AG10803 (cell line): ENCODE measurements at places on chromosomes 16 and 17.

GRCh38 chr16:1579214-1579613 lies 32.7 kb downstream of the IFT140 start:
- DNase-seq = no peak

DNA sequence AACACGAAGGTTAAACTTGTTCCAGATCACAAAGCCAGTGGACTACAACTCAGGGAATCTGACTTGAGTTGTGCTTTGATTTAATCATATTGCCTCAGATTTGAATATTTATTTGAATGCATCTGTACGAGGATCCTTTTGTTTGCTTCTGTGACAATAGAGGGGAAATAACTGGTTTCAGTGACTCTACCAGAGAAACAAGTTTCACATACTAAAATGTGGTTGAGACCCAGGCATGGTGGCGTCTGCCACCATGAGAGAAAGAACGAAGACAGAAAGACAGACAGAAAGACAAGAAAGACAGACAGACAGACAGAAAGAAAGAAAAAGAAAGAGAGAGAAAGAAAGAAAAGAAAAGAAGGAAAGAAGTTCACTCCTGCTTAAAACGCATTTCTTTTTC lies 24.0 kb downstream of the YWHAE start:
- no peak for DNase-seq

GRCh38 chr16:50778284-50779163 lies 36.6 kb downstream of the CYLD start:
- DNase-seq = no peak

- no peak for DNase-seq
Measured at GRCh38 chr17:37744633-37744927, 279 bp downstream of the HNF1B start.

DNA sequence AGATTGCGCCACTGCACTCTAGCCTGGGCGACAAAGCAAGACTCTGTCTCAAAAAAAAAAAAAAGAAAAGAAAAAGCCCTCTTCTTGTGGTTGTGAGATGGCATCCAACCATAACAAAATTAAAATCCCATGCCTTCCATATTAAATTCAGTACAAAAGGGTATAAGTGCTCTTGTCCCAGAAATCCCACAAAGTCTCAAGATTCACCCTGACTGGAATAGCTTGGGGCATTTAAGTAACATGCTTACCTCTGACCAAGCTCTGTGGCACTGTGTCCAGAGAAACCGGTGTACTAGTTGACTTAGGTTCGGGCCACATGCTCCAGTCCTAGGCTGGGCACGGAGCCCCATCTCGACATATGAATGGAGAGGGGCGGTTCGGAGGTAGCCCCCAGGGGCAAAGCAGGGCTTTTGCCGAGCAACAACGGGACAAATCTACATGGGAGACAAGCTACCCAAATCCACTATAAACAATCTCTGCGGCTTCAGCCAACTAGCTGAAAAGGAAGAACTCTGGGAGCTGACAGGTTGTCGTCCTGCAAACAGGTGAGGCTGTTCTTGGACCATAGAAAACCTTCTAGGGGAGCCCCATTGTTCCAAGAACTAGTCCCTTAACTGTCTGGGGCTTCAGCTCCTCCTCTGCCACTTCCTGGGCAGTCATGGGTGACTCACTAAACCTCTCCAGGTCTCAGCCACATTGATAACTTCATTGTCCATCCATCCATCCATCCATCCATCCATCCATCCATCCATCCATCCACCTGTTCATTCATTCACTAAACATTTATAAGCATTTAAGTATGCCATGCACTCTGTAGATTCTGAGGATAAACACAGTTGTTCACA lies 10.3 kb upstream of the IL4R start:
- no peak for DNase-seq

DNA sequence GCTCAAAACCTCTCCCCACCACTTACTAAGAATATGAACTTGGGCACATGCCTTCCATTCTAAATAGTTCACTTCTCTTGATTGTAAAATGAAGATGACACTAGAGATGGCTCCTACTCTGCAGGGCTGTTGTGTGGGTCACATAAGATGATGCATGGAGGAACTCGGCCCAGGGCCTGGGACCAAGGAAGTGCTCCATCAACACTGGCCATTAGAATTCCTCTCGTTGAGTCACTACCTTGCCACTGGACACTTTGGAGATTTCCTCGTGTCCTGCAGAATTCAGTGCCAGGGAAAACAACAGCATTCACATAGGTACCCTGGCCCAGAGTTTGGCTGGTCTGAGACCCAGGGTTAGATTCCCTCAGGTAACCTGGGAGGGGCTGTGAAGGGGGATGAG lies 18.6 kb downstream of the HNF1B start:
- peak; percentile 39 for DNase-seq

- DNase-seq = peak; percentile 96
Measured at GRCh38 chr16:25012525-25012991, 2.6 kb downstream of the ARHGAP17 start.

DNA sequence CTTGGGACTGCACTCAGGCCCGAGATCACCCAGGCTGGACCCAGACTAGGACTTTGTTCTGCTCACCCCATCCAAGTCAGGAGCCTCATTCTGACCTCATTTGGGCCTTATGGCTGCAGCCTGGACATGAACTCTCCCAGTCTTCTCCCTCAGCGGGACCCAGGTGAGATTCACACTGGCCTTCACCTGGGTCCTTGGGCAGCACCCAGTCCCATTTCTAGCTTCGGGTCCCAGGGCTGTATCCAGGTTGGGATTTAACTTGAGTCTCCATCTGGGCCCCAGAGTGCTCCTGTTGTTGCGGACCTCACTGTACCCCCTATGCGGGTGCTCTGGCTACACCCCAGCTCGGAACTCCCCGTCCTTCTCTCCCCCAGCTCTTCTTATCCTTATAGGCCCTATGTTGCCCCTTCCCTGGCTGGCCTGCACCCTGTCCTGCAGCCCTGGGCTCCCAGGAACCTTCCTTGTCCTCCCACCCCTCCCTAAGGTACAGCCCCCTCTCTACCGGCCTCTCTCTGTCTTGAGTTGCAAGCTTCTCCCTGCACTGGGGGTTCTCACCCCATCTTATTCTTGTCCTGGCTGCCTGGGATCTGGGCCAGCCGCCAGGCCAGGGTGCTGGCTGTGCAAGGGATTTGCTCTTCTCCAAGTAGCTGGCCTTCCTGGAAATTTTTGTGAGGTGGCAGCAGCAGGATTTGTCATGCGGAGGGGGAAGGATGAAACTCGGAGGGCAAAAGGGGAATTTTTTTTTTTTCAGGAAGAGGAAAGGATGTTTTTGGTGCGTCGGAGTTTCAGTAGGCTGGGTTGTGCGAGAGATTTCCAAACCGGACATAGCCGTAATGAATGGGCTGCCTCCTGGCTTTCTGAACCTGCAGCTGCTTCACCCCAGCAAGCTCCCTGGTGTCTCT lies 904 bp downstream of the MAP2K3 start:
- peak; percentile 64 for DNase-seq

GRCh38 chr16:26019381-26020242 lies 327.9 kb downstream of the HS3ST4 start:
- DNase-seq = no peak

DNA sequence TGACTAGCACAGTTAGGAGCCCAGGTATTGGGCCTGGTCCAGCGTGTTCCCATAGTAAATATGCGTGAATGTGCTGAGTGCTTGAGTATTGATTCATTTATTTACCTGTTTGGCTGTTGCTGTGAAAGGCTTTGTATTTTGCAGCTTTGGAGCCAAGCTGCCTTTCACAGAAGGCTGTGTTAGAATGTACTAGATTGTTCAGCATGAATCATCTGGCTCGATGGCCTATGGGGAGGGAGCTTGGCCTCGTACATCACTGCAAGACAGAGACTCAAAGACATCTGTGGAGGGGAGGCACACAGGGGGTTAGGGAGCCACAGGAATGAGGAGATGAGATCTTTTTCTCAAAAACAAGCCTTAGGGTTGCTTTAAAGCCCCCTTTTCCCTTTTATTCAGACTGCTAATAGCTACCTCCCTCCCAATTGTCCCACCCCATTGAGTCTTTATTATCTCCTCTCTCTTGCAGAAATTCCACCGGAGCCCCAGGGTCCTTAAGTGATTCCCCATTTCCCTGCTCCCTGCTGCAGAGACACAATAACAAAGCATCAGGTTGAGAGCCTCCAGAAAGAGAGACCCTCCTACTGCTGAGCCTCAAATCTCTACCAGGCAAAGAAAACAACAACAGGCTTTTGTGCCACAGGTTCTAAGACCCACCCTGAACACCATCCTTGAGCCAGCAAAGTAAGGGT lies 307.2 kb downstream of the ABCC12 start:
- DNase-seq = peak; percentile 25

- no peak for DNase-seq
Measured at GRCh38 chr16:12802661-12803060, 1.0 kb downstream of the CPPED1 start.

DNA sequence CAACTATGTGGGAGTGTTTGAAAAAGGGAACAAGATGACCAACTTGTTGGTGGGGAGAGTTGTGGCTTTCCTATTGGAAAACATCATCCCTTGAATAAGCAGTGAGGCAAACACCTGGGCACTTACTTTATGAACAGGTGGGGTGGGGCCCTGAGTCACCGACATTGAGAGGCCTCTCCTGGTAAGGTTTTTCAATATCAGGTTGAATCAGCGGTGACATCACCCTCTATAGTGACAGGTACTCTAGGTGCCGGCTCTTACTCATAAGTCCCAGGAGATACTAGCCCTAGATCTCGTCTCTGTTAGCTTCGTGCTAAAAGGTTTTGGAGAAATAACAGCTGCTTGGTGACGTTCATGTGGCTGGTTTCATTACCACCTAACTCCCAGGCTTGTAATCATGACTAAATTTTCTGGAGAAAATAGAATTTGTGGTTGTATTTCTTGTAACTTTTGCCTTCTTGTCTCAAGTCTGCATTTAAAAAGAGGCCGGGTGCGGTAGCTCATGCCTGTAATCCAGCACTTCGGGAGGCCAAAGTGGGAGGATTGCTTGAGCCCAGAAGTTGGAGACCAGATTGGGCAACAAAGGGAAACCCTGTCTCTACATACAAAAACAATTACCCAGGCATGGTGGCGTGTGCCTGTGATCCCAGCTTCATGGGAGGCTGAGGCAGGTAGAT lies 19.3 kb downstream of the CDH1 start:
- no peak for DNase-seq

DNA sequence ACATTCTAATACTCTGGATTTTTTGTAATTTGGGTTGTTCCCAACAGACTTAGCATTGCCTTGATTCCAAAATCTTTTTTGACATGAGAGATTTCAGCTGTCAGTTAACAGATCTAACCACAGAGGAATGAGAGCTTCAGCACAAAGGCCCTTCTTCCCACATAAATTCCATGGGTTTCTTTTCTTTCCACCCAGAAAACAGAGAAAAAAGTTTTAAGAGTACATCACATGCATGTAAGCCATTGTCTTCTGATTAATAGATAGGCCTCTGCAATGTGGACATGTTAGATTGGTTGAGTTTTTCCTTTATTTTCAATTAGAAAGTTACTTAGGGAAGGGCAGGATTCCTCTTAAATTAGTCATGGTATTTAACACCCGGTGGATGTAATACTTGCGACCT lies 939 bp downstream of the MYH8 start:
- no peak for DNase-seq

GRCh38 chr17:83062818-83063671 lies 16.4 kb upstream of the METRNL start:
- no peak for DNase-seq

- no peak for DNase-seq
Measured at GRCh38 chr17:60065867-60066266, 12.9 kb downstream of the HEATR6 start.

DNA sequence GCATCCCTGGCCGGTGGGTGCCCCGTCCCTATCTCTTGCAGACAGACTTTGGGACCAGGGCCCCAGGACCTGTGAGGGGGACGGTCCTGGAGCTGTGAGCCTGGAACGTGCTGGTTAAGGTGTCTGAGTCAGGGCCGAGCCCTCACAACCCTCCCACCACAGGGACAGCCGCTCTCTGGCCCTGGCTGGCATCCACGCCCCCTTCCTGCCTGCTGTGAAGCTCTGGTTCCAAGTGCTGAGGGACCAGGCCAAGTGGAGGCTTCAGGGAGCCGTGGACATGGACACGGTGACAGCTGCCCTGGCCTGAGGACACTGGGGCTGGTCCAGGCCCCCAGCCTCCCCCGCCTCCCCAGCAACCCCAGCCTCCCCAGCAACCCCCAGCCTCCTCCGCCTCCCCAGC lies 6.6 kb downstream of the TSR3 start:
- DNase-seq = no peak

DNA sequence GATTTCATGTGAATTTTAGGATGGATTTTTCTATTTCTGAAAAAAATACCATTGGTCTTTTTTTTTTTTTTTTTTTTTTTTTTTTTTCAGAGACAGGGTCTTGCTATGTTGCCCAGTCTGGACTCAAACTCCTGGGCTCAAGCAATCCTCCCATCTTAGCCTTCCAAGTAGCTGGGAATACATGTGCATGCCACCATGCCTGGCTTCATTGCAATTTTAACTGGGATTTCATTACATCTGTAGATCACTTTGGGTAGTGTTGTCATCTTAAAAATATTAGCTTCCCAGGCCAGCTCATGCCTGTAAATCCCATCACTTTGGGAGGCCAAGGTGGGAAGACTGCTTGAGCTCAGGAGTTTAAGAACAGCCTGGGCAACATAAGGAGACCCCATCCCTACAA lies 54.8 kb downstream of the TOM1L2 start:
- peak; percentile 58 for DNase-seq

DNA sequence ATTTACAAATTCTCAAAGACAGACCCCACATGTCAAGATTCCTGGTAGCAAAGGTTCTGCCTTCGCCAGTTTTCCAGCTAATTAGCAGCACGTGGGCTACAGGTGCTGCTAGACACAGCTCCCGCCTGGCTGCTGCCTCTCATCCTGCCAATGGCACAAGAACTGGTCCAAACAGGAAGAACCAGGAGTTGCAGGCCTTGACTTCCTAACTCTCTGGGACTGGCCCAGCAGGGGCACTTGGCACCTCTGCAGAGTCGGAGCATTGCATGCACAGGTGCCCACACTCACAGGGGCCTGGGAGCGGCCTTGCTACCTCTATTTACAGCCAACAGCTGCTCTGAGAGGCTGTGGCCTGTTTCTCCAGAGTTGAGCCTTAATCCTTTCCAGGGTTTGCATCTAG lies 39.6 kb downstream of the TK2 start:
- no peak for DNase-seq

DNA sequence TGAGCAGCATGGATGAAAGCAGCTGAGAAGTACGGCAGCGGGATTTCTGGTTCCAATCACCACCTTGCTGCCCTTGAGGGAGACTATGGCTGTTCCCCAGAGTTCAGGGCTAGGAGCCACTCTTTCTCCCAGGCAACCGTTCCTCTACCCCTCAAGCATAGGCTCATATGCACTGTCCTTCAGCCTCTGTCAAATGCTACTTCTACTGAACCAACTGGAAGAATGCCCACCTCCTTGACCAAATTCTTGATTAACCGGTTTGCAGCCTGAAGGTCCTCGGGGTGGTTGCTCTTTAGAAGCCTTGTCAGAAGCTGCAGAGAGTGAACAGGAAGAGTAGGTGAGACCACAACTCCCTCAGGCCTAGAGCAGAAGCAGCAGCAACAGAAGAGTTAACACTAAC lies 23.8 kb downstream of the GGA2 start:
- DNase-seq = no peak

GRCh38 chr16:27595993-27596392 lies 46.0 kb downstream of the KATNIP start:
- DNase-seq = no peak

- DNase-seq = no peak
Measured at GRCh38 chr16:46916980-46917379, 32.8 kb downstream of the GPT2 start.
